CD4-positive, CD25-positive, alpha-beta regulatory T cell (primary cell): ENCODE measurements at places on chromosomes 6 and 20. TPM values are rescaled to one million over a fixed set of nuclear protein-coding genes. Genes with fewer than 3 reads are reported as not detected.

GRCh38 chr20:50379049-50379990, 130.9 kb upstream of the PTPN1 start:
- H3K4me1 ChIP-seq = peaks cover 8% of the 10 kb centered on the region
- no peak for DNase-seq
- no peaks in the 10 kb centered on the region for H3K36me3 ChIP-seq
- no peak overlapping the region for H3K27ac ChIP-seq
- H3K4me3 ChIP-seq = no peak overlapping the region
- H3K27me3 ChIP-seq = no peaks in the 10 kb centered on the region

Gene ZKSCAN8
- total RNA-seq = 27.4 TPM

GRCh38 chr6:14520029-14520428, 402.5 kb downstream of the CD83 start:
- DNase-seq = no peak
- H3K4me1 ChIP-seq = no peaks in the 10 kb centered on the region
- no peaks in the 10 kb centered on the region for H3K36me3 ChIP-seq
- no peaks in the 10 kb centered on the region for H3K27me3 ChIP-seq

Gene TFAP2A
- total RNA-seq = not detected

DNA sequence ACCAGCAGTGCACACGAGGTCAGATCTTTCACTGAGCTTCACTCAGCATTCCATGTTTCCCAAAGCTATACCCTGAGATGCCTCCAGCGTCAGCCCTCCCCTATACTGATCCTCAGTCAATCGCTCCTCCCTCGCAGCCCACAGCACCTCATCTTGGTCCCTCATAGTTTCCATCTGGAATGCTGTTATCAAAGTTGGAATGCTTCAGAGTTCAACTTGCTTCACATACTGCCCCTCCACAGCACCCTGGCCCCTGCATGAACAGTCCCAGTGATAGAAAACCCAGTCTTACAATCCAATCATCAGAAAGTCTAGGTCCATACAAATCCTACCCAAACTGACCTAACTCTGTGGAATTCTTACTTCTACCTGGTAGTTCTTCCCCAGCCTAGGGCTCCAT, 20.0 kb downstream of the SPAG4 start:
- no peak overlapping the region for H3K27ac ChIP-seq
- DNase-seq = no peak
- H3K4me3 ChIP-seq = no peak overlapping the region
- peaks cover 5% of the 10 kb centered on the region for H3K4me1 ChIP-seq
- no peaks in the 10 kb centered on the region for H3K27me3 ChIP-seq

GRCh38 chr6:139530561-139530960, 156.1 kb upstream of the CITED2 start:
- H3K4me3 ChIP-seq = peak overlapping the region; percentile 63
- peaks cover 2% of the 10 kb centered on the region for H3K27me3 ChIP-seq
- no peaks in the 10 kb centered on the region for H3K36me3 ChIP-seq
- H3K27ac ChIP-seq = peak overlapping the region; percentile 68
- DNase-seq = no peak
